ENCODE measurements at places on chromosomes 3 and 15.

- DNase-seq: no peak
Measured at GRCh38 chr3:111311126-111311525, 230.9 kb upstream of the CD96 start.

- no peak for DNase-seq
Measured at GRCh38 chr3:33982269-33982798, 183.9 kb downstream of the PDCD6IP start.

DNA sequence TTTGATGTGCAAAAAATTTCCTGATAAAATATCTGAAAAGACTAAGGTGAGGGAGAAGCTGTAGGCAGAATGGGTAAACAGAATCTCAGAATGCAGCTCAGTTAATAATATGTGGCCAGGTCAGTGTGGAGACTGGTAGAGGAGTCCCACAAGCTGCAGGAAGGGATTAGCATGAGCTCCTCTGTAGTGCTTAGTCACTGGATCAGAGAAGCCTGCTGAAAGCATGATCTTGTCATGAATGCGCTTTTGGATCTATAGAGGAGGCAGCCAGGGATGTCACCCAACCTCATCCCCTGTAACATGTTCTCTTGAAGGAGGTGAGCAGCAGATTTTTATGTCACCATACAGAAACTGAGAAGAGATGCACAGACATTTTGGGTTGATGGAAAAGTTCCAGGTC is 1035.3 kb upstream of the GBE1 start:
- DNase-seq: no peak

DNA sequence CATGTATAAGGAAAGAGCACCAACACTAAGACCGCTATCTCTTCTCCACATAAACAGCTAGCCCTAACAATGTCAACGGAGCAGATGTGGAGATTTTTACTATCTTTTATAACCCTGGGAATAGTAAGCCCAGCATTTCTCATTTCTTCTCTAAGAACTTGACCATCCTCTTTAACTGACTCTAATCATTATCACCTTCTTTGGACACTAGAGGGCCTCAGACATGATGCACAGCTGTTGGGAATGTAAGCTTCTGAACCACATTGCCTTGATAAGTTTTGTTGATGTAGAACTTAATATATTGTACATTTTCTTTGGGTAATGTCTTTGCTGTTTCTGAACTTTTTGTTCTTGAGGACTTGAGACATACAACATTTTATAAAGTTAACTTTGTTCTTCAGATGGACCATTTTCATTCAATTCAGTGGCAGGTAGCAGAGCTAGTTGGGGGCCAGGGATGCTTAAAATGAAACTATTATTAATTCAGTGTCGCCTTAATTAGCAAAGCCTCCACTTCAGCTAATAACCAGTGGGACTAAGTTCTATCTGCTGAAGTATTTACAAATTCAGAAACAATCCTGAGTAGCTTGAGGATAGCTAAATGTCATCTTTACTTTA is 9.6 kb upstream of the TAGLN3 start:
- peak; percentile 48 for DNase-seq

DNA sequence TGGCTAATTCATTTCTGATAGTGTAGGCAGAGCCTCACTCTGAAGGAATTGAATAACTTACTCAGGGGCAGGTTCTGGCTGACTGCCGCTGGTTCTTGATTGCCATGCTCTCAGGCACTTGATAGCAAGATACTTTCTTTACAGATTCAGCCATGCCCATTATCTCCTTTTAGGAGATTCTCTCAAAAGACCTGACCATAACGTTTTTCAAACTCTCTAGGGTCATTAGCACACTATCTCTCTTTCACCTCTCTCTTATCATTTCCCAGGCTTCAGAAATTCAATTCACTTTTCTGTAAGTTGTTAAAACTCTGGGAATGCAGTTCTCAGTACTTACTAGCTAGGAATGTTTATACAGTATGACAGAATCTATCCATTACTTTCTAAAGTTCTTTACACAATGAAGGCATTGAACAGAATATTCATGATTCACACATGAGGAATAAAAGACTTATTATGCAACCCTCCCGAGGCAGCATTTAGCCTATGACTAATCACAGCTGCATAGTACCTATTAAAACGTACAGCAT is 850.3 kb upstream of the CADM2 start:
- DNase-seq: no peak

DNA sequence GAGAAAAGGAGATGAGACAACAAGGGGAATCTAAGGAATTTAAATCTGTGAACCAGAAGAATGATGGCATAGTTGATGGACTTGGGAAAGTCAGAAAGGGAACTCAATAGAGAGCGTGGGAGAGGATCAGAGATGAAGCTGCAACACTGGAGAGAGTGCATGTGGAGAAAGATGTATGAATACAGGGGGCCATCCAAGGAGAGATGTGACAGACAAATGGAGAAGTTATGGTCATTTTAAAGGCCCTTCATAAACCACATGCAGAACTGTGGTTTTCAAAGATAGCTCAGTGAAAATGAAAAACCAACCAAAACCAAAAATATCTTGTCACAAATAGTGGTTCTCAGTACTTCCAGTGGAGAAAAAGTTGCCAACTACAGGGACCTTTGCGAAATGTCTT is 265.2 kb downstream of the SUCLG2 start:
- DNase-seq: peak; percentile 91

GRCh38 chr3:134255404-134255803 is 4.7 kb upstream of the RYK start:
- DNase-seq: no peak

- DNase-seq: no peak
Measured at GRCh38 chr3:30299674-30300385, 306.6 kb upstream of the TGFBR2 start.

GRCh38 chr15:48913141-48913540 is 35.2 kb downstream of the EID1 start:
- no peak for DNase-seq

- no peak for DNase-seq
Measured at GRCh38 chr3:167749209-167749608, 13.7 kb downstream of the SERPINI1 start.

DNA sequence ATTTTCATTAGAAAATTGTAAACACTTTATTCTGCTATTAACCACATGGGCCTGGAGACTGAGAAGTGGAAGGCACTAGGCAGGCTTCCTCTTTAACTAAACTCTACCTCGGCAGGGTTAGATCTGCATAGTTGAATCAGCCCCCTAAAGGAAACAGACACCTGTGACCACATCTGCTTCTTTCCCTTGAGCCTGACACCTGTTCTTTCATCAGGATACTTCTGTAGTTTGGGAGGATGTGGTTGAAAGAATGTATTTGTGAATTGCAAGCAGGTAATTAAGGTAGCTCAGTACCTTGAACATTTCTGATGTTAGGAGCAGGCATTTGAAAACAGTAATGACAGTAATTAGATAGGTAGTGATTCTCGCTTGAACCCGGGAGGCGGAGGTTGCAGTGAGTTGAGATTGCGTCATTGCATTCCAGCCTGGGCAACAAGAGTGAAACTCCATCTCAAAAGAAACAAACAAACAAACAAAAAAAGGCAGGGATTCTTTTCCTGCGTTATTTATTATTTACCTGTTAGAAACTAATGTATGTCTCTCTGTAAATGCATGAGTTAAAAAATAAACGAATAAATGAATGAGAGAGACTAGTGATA is 468.5 kb downstream of the NLGN1 start:
- no peak for DNase-seq

GRCh38 chr3:38618343-38618742 is 31.1 kb downstream of the SCN5A start:
- no peak for DNase-seq

- DNase-seq: no peak
Measured at GRCh38 chr3:51429138-51429537, 38.1 kb downstream of the RBM15B start.

DNA sequence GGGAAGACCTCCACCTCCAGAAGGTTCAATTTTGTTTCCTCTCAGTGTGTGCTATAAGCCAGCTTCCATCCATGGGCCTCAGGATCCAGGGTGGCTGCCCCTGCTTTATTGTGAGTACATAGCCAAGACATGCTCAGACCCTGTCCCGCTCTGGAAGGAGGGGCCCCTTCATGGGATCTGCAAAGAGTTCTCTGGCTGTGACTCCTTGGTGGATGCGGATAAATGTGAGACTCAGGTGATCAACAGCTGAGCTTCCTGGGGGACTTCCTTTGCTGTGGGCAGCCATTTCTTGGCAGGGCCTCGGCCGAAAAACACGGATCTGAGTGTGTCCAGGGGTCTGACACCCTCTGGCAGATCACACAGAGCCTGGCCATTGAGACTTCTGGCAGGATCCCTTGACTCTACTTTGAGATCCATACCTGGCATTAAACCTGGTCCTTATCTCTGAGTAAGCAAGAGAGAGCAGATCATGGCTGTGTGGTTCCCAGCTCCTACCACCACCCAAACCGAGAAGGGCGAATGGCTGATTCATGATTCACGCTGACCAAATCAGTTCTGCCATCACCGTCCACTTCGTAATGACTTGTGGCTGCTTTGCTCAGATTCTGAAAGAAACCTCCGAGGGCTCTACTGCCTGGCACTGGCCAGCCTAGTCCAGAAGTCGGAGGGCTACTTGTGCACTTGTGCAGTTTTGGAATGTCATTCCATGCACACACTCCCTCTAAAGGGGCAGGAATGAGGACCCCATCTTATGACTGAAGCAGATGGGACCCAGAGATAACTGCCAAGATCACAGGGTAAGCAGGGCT is 68.1 kb downstream of the SENP2 start:
- no peak for DNase-seq

DNA sequence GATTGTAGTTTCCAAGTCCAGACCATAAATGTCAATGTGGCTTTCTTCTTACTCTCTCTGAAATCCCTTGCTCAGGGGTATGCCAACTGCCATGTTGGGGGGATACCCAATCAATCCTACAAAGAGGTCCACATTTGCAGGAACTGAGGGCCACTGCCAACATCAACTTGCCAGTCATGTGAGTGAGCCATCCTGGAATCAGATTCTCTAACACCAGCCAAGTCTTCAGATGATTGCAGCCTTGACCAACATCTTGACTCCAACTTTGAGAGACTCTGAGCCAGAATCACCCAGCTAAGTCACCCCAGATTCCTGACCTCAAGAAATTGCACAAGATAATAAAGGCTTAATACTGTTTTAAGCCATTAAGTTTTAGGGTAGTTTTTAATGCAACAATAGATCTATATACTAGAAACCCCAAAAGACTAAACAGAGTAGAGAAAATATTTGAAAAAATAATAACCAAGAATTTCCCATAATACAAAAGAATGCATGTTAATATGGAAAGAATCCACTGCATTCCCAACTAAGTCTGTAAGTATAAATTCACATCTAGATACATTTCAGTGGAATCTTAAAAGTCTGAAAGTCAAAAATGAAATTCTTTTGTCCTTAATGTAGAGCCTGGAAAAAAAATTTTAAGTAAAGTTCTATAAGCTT is 22.4 kb downstream of the ISG20 start:
- DNase-seq: no peak

- DNase-seq: no peak
Measured at GRCh38 chr15:88334436-88334835, 77.9 kb upstream of the NTRK3 start.

DNA sequence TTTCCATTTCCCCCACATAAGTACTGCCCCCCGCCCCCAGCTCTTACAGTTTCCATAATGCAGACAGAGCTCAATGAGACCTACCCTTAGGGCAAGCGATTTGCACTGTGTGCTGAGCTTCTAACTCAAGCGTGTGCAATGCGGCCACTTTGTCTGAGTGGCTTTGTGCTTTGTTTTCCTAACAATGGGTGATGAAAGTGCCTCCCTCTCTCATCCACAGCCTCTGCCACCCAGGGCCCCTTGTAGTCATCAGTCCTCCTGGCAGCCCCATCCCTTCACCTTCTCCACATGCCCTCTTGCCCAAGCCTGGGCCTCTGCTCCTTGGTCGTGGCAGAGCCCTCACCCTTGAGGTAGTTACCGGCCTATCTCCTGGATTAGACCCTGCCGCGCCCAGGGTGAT is 17.2 kb downstream of the DAPK2 start:
- DNase-seq: no peak

DNA sequence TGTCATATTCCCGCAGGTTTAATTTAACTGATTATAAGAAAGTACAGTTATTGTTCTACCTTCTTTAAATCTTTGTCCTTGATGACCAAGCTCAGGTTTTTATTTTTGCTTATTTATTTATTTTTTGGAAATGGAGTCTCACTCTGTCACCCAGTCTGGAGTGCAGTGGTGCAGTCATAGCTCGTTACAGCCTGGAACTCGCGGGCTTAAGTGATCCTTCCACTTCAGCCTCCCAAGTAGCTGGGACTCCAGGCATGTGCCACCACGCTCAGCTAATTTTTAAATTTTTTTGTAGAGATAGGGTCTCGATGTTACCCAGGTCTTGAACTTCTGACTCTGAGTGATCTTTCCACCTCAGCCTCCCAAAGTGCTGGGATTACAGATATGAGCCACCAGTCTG is 8.9 kb downstream of the USP3 start:
- DNase-seq: no peak

All from KBM-7 (cell line).